Stimulated activated CD8-positive, alpha-beta memory T cell treated with anti-CD3 and anti-CD28 coated beads, Interleukin-2, amount 100 ng/mL, for 48 hours (primary cell): ENCODE measurements at places on chromosomes 6 and 20.

DNA sequence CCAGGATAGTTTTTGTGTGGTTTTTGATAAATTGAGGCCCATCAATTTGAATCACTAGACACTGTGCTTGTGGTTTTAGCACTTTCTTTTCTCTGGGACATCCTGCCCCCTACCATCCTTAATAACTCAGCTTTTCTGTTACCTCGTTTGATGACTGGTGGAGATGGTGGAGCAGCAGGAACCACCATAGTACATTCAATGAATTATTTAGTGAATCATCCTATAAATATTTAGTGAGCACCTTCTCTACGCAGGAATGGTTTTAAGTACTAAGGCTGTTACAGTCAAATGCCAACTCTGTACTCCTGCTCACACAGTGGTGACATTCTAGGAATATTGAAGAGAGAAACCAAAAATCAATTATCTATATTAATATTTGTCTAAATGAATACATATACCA, 585.2 kb downstream of the HAO1 start:
- no peak for DNase-seq

GRCh38 chr20:46027245-46027853, 1.7 kb upstream of the SLC12A5 start:
- no peak for DNase-seq

- peak; percentile 76 for DNase-seq
Measured at GRCh38 chr6:14706378-14706929, 539.4 kb upstream of the JARID2 start.

- no peak for DNase-seq
Measured at GRCh38 chr6:168122011-168122410, 43.0 kb upstream of the FRMD1 start.

- DNase-seq, result no peak
Measured at GRCh38 chr20:17943343-17943742, 25.3 kb downstream of the SNX5 start.

DNA sequence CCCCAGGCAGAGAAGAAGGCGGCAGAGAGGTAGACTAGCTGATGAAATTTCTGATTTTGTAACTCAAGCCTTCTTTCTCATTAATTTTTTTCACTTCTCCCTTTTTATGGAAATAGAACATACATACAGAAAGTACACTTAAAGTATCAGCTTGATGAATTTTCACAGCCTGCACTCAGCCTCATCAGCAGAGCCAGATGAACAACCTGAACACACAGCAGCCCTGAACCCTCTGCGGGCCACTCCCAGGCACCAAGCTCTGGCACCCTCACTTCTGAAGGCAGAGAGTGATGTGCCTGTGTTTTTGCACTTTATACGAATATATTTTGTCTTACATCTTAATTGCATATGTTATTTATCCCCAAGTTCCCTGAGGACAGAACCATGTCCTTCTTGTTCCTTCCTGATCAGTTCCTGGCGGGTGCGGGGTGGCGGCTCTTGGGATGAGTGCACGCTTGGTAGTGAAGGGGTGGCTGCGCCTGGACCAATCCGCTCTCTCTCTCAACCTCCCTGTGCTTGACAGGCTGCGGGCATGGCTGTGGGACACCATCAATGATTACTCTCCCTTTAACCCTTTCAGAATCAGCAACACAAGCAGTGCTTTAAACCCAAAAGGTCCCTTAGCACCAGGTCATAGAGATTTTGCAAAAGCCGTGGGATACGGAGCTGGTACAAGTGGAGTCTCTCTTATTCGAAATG, 34.8 kb upstream of the AFDN start:
- no peak for DNase-seq

- no peak for DNase-seq
Measured at GRCh38 chr20:49367113-49367512, 89.3 kb upstream of the ZNFX1 start.

- no peak for DNase-seq
Measured at GRCh38 chr6:35786810-35787209, 6.0 kb downstream of the CLPSL1 start.

- DNase-seq, result no peak
Measured at GRCh38 chr20:2141600-2142575, 40.3 kb downstream of the STK35 start.

- no peak for DNase-seq
Measured at GRCh38 chr6:111978532-111979149, 75.3 kb upstream of the CCN6 start.

GRCh38 chr6:96576221-96576620, 13.3 kb downstream of the FHL5 start:
- no peak for DNase-seq

DNA sequence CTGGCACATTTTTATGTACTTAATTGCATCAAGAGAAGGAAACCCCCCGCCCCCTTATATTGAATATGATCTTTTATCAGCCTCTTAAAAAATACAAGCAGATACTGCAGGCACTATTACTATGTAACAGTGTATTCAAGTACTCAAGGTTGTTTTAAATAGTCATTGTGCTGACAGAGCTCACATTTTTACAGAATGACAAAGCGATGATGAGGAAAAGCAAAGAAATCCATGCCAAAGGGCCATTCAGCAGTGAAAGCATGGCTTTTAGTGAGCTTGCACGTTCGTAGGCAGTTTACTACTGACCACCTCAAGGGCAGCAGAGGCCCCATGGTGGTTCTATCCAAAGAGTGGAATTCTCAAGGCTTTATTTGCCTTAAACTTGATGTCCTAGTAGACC, 146.8 kb downstream of the RPS12 start:
- no peak for DNase-seq
